ENCODE measurements at places on chromosomes 6 and 20. TPM values are rescaled to one million over a fixed set of nuclear protein-coding genes. Genes with fewer than 3 reads are reported as not detected.

Gene SLC22A7
- not detected for total RNA-seq

Gene CBLN4
- total RNA-seq: not detected

Gene ADAM33
- under 0.01 TPM for total RNA-seq

Gene BEND3
- 7.5 TPM for total RNA-seq

Gene HEY2
- 0.33 TPM for total RNA-seq

Gene SUMO4
- total RNA-seq: 2.4 TPM

Gene EPHA7
- total RNA-seq: under 0.01 TPM

Gene SLC13A3
- total RNA-seq: under 0.01 TPM

Gene ENPP5
- not detected for total RNA-seq

Gene PTCRA
- total RNA-seq: not detected

Gene STMN3
- total RNA-seq: 5.6 TPM

Gene C20orf141
- not detected for total RNA-seq

Gene KIAA1755
- 0.19 TPM for total RNA-seq

Gene MKKS
- total RNA-seq: 3.9 TPM

Gene KIAA0408
- 0.29 TPM for total RNA-seq

All from vein endothelial cell (primary cell).